ENCODE measurements at places on chromosomes 7 and 10.

DNA sequence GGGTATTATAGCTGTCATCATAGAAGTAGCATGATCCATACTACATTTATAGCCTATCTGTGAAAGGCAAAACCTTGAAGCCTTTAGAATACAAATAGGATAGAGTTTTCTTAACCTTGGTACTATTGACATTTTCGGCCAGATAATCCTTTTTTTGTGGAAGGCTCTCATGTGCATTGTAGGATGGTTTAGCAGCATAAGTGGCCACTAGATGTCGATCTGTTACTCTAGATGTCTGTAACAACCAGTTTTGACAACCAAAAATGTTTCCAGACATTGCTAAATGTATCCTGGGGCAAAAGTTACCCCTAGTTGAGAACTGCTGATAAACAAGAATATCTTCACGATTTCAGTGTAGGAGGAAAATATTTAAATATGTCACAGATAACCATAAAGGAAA, 319.4 kb upstream of the GALNT17 start:
- DNase-seq = no peak

DNA sequence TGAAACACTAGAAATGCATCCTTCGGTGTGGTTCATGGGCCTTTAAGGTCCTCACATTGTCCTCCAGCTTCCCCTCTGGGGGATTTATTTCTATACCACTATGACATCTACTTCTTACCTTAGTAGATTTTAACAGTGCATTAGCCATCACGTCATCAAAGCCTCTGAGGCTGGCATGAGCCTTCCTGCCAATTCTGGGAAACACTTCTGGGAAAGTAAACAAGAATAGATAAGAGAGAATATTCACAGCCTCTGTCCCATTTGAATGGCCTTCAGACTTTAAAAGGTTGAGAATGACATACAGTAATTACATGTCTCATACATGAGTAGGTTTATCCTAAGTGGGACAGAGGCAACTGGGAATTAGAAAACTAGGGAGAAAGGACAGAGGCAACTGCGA, 89.7 kb downstream of the AMPH start:
- DNase-seq = no peak

- no peak for DNase-seq
These were observed 90.7 kb upstream of the KIAA1217 start for GRCh38 chr10:24118246-24118645.

- no peak for DNase-seq
These were observed 35.8 kb upstream of the GNAI1 start for GRCh38 chr7:80098795-80099194.

- no peak for DNase-seq
These were observed 6.6 kb upstream of the TPK1 start for GRCh38 chr7:144842377-144842851.

Data from ecto neural progenitor cell (in vitro differentiated cells).